ENCODE measurements at places on chromosomes 7 and 10. TPM values are rescaled to one million over a fixed set of nuclear protein-coding genes. Genes with fewer than 3 reads are reported as not detected.

Gene A1CF
- 0.07 TPM for total RNA-seq

Gene CCDC71L
- total RNA-seq, result 13.6 TPM

Gene GPR85
- total RNA-seq, result not detected

Gene GHRHR
- total RNA-seq, result not detected

Gene YKT6
- 125 TPM for total RNA-seq

Gene CCZ1
- 79.1 TPM for total RNA-seq

Gene WNT8B
- 0.07 TPM for total RNA-seq

Gene TMEM273
- total RNA-seq, result not detected

Gene NUTM2D
- 1.5 TPM for total RNA-seq

Data from A549 treated with DMSO at 1 μM for 4 hours (cell line).